Fibroblast of lung (primary cell): ENCODE measurements at places on chromosomes 16 and 17.

DNA sequence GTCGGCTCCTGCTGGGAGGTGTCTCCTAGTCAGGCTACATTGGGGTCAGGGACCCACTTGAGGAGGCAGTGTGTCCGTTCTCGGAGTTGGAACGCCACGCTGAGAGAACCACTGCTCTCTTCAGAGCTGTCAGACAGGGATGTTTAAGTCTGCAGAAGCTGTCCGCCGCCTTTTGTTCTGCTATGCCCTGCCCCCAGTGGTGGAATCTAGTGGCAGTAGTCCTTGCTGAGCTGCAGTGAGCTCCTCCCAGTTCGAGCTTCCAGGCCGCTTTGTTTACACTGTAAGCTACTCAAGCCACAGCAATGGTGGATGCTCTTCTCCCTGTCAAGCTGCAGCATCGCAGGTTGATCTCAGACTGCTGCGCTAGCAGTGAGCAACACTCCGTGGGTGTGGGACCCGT, 36.0 kb downstream of the ITFG1 start:
- no peak for DNase-seq

DNA sequence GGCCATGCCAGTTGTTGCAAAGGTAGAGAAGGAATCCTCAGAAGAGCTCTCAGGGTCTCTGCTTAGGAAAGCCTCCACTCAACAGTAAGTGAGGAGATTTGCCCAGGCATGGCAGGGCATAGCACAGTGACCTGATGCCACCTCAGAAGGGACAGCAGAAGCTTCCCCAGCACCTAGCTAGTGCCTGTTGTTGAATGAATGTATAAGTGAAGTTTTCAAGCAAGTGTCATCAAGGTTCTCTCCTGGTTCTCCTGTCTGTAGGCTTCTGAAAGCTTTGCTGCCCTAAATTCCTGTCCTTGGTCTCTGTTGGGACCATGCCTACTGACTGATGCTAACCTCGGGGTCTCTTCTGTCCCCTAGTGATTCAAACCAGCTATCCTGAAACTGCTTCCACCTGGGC, 114.9 kb upstream of the TBX2 start:
- DNase-seq = no peak

DNA sequence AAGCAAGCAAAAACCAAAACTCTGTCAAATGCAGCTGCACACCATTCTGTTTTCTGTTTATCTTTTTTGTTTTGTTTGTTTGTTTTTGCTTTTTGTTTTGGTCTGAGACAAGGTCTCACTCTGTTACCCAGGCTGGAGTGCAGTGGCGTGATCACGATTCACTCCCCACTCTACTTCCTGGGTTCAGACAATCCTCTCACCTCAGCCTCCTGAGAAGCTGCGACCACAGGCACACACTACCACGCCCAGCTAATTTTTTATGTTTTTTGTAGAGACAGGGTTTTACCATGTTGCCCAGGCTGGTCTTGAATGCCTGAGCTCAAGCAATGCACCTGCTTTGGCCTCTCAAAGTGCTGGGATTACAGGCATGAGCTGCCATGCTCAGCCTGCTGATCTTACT, 19.3 kb upstream of the SLFN13 start:
- DNase-seq = no peak

- no peak for DNase-seq
Observed at GRCh38 chr17:29063992-29064391, 21.1 kb downstream of the PIPOX start.

- no peak for DNase-seq
Observed at GRCh38 chr17:79188048-79188447, 113.4 kb downstream of the ENGASE start.

GRCh38 chr16:81817789-81818567, 38.9 kb downstream of the PLCG2 start:
- DNase-seq = no peak

GRCh38 chr16:11658896-11659708, 9.2 kb upstream of the SNN start:
- peak; percentile 48 for DNase-seq

DNA sequence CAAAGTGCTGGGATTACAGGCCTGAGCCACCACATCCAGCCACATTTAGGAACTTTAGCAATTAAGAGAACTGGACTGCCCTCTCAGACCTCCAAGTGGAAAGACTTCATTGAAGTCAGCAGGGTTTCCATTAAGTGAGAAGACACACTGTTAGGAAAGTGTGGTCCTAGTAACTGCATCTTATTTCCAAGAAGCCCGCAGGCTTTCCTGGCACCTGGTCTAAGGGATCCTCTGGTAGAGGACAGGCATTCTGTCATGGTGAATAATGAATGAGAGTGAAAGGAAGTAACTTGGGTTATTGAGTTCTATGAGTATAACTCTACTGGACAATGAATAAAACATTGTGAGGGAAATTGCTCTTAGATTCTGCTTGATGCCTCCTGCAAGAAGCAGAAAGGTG, 14.1 kb downstream of the C17orf75 start:
- no peak for DNase-seq

- no peak for DNase-seq
Observed at GRCh38 chr17:34692920-34693319, 113.5 kb downstream of the TMEM132E start.

GRCh38 chr16:55944377-55944802, 69.2 kb upstream of the CES5A start:
- DNase-seq = peak; percentile 77

DNA sequence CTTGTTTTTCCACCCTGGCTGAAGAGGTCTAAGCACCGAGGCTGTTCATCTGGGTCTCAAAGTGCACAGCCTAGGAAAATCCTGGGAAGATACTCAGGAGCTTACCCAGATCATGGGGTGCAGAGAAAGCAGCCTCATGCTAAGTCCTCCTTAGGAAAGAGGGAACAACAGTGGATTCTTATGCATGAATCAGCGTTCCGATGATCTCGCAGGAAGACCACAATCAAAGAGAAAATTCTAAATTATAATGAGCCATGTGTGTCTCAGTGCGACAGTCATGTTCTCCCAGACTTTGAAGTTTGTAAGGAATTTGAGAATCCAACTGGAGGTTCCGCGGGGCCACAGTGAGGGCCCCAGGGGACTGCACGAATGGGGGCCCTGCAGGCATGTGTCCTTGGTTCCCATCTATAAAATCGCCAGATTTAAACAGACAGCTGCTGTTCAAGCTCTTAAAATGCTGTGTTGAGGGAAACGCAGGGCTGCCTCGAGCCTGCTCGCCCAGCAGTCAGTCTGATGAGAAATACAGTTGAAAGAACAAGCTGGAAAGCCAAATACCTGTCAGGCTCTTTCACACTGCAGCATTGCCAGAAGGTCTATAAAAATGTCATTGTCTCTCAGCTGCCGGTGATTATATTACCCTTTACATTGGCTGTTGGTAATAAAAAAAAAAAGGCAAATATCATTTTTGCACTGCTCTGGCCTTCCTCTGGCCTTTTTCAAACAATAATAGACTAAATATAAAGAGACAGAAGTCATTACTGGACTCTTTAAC, 152.1 kb downstream of the PMP22 start:
- DNase-seq = no peak

DNA sequence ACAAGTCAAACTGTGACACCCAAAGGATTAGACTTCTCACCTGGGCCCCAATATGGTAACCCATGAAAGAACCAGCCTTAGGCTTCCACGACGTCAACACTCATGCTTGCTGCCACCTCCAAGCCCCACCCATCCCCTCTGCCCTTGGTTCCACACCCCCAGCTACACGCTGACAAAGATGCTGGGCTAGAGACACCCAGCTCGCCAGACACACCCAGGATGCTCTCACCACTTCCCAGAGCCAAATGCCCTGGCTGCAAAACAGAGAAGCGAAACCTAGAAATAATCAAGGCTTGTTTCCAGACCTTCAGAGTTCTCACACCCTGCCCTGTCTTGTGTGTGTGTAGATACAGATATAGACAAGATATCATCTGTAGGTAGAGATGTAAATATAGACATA, 26.0 kb upstream of the ADCY9 start:
- no peak for DNase-seq

- peak; percentile 93 for DNase-seq
Observed at GRCh38 chr17:62614142-62614541, 13.3 kb upstream of the MRC2 start.

- DNase-seq = no peak
Observed at GRCh38 chr17:49501496-49501895, 6.4 kb downstream of the NGFR start.

GRCh38 chr17:77694391-77695363, 263.8 kb upstream of the TNRC6C start:
- DNase-seq = no peak
